ENCODE measurements at places on chromosomes 16 and 17.

DNA sequence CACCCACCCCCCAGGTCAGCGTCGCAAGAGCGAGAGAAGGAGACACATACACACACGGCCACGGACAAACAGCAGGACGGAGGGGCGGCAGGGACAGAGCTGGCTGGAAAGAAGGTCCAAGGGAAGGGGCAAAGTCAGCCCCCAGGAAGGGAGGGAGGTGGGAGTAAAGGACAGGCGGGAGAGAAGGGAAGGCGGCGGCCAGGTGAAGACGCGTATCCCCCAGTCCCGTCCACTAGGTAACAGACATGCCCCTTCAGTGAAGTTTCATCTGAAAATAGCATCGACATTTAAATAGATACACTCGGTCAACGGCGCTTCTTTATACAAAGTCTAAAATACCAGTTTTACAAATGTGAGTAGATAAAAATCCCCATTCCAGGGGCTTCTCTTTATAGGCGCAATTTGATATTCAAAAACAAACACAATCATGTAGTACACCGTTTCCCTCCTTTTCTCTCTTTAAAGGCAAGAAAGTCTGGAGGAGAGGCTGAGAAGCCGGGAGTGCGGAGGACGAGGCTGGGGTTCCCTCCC lies 4.5 kb downstream of the CBX8 start:
- DNase-seq = no peak

- DNase-seq = no peak
Measured at GRCh38 chr17:16943541-16944333, 28.2 kb downstream of the TNFRSF13B start.

DNA sequence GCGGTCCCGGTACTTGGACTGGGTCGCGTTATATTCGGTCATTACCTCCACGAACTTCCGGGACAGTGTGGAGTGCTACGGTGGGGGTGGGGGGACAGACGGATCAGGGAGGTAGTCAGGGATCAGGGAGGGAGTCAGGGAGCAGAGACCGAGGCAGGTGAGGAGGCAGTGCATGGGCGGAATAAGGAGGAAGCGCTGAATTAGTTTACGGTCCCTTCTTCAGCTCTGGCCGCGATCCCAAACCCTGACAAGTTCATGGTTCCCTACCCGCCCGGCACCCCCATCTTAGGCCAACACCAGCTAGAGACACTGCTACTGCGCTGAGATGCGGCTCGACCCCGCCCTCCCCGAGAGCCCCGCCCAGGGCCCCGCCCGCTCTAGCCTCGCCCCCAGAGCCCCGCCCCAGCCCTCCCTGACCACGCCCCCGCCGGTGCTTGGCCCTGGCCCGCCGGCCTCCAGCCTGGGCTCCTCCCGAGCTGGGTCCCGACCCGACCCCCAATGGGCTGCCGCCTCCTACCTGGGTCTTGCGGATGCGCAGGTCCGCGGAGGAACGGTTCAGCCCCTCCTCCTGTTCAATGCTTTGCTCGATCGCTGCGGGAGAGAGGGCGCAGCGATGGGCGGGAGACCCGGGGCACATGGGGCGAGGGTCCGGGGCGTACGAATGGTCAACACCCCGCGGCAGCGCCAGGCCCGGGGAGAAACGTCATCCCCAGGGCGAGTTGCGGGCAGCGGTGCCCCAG lies 12.1 kb downstream of the HSD3B7 start:
- DNase-seq = peak; percentile 80

- DNase-seq = no peak
Measured at GRCh38 chr16:5214466-5214865, 116.9 kb upstream of the EEF2KMT start.

- DNase-seq = no peak
Measured at GRCh38 chr16:4780235-4780634, 7.9 kb downstream of the SEPTIN12 start.

- no peak for DNase-seq
Measured at GRCh38 chr17:8968503-8968902, 3.0 kb upstream of the PIK3R5 start.

DNA sequence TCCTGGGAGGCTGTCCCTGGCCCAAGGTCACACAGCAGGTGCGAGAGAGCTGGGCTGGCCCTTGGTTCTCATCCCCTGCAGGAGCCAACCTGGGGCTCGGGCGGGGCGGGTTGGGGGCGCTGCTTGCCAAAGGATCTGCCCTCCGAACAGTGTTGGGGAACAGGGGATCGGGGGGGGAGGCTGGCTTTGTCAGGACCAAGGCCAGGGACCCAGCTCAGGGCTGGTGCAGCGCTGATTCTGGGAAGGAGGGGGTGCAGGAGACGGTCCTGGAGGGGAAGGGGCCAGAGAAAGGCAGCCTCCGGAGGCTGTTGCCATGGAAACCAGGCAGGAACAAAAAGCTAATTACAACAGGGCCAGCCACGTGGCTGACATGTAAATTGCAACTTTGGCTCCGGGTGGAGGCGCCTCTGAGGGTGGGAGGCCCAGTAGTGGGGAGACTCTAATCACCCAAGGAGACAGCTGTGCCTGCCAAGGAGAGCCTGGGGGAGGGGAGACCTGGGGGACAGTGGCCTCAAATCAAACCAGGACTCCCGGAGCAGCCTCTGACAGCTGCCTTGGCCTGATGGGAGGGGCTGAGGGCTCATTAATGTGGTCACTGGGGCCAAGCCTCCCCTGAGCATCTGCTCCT lies 1.3 kb downstream of the TUBB3 start:
- DNase-seq = peak; percentile 56

DNA sequence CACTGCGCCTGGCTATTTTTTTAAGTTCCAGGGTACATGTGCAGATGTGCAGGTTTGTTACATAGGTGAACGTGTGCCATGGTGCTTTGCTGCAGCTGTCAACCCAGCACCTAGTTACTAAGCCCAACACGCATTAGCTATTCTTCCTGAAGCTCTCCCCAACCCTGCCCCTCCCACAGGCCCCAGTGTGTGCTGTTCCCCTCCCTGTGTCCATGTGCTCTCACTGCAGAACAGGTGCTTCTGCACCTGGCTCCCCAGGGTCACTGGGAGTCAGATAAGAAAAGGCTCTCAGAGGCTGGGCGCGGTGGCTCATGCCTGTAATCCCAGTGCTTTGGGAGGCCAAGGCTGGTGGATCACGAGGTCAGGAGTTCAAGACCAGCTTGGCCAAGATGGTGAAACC lies 6.2 kb downstream of the HASPIN start:
- no peak for DNase-seq

DNA sequence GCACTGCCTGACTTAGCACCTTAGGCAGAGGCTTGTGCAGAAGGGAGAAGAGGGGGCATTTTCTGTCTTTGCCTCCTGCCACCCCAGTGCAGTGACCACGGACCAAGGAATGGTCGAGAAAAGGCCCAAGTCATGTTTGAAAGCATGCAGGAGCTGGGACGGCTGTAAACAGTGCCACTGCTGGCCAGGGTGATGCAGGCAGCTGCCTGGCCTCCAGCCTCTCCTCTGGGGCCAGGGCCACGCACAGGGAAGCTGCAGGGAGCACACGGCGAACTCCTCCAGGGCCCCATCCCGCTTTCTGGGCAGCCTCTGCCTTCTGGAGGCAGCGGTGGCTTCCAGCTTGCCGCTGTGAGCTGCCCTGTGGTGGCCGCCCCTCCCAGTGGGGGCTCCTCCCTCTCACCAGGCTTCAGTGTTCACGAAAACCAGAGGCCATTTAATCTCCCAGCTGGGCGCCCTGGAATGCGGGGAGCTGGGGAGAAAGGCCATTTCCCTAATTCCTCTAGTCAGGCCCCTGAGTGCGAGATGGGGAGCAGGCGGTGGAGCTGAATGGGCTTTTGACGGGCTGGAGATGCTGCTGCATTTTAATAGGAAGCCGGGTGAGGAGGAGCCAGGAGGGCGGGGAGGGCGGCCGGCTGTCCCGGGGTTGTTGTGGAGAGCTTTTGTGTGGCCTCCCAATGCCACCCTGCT lies 28.7 kb upstream of the DNAI2 start:
- DNase-seq = peak; percentile 30

GRCh38 chr16:57048095-57048494 lies 44.3 kb upstream of the CPNE2 start:
- DNase-seq = no peak

DNA sequence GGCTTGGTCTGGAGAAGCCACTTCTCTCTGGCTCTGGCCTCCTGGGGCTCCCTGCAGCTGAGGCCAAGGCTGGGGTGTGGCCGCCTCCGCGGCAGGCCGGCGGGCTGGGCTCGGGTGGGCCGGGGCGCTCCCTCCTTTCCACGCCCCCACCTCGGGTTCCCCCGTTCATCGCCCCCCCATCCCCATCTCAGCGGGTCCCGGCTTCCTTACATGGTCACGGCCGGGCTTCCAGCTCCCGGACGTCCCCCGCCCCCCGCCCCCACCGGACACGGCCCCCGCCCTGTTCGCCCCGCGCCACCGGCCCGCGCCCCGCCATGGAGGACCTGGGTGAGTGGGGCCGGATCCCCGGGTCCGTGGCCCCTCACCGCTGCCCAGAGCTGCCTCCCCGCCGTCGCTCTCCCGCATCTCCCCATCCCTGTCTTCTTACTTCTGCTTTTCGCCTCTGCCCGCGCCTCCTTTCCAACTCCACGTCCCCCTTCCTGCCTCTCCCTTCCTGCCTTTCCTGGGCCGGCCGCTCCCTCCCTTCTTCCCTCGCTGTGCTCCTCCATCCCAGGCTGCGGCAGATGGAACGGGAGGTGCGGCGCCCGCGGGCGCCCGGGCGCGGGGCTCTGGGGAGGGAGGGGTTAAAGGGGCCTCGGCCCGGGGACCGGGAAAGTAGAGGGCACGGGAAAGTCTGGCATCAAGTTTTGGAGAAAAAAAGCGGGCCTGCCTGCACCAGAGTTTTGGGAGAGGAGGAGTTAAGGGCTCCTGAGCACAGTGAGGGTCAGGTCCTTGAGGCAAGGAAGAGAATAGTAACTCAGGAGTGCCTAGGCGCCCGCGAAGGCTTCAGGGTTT lies at the start of gene TGFB1I1:
Gene TGFB1I1, plus strand, starts transcription at position 278 of the 834 bp plus-strand sequence. Its CDS starts 37 bp downstream, at position 315.
- peak; percentile 96 for DNase-seq

DNA sequence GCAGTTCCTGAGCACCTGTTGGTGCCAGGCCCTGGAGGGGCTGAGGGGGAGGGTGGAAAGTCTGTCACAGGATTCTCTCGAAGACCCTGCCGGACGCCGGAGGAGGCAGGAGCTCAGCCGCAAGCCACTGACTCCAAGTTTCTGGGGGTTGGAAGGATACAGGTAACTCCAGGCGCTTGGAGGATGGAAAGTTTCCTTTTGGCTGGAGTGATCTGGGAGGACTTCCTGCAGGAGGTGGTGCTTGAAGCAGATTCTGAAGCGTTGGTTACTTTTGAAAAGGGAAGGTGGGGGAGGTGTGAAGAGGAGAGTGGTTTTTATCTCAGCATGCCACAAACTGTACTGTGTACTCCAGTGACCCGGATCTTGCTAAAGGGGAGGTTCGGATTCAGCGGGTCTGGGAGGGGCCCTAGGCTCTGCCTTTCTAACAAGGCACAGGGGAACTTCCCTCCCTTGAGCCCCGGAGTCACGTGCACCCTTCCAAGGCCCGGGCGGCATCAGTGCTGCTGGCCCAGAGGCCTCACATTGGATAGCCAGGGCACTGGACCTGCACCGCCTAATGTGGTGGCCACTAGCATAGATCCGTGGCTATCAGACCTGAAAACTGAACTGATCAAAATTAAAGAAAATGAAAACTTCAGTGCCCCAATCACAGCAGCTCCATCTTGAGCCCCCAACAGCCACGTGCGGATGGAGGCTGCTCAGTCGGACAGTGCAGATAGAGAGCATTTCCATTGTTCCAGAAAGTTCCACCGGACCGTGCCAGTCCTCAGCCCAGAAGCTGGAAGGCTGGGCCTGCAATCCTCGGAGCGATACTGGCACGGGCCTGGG lies 42.2 kb upstream of the GSE1 start:
- no peak for DNase-seq

GRCh38 chr16:51971184-51971583 lies 575.8 kb downstream of the TOX3 start:
- DNase-seq = peak; percentile 4

DNA sequence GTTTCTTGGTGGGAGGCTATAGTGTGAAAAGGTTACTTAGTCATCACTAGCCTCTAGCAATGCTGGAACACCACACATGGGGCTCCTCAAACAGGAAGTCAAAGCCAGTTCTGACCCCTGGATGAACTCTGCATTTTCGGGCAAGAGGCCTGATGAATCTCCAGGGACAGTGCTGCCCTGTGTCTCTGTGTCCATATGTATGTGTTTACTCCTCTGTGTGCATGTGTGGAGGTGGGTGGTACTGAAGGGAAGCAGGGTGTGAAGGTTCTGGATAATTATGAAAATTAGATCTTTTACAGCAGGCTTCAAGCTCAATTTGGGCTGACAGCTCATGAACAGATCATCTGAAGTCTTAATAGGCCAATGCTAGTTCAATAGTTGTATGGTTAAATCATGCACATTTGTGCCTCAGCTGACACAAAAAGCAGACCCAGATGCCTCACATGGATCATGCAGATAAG lies 133.6 kb downstream of the SNX11 start:
- peak; percentile 74 for DNase-seq

- no peak for DNase-seq
Measured at GRCh38 chr16:78081341-78081740, 18.1 kb upstream of the WWOX start.

DNA sequence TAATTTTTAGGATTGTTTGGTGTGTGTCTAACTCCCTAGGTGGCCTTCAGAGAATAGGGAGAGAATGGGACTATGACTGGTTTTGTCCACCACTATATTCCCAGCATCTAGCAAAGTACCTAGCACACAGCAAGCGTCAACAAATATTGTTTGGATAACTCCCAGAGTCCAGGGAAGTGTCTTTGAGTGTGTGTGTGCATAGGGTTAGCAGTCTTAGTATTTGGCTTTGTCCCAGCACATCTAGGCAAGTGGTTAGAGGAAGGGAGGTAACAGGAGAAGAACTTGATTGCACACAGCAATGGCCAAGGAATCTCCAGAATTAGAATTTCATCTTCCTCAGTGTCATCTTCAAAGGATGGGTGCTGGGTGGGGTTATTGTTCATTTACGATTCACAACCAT lies 385.4 kb upstream of the CDH5 start:
- no peak for DNase-seq

DNA sequence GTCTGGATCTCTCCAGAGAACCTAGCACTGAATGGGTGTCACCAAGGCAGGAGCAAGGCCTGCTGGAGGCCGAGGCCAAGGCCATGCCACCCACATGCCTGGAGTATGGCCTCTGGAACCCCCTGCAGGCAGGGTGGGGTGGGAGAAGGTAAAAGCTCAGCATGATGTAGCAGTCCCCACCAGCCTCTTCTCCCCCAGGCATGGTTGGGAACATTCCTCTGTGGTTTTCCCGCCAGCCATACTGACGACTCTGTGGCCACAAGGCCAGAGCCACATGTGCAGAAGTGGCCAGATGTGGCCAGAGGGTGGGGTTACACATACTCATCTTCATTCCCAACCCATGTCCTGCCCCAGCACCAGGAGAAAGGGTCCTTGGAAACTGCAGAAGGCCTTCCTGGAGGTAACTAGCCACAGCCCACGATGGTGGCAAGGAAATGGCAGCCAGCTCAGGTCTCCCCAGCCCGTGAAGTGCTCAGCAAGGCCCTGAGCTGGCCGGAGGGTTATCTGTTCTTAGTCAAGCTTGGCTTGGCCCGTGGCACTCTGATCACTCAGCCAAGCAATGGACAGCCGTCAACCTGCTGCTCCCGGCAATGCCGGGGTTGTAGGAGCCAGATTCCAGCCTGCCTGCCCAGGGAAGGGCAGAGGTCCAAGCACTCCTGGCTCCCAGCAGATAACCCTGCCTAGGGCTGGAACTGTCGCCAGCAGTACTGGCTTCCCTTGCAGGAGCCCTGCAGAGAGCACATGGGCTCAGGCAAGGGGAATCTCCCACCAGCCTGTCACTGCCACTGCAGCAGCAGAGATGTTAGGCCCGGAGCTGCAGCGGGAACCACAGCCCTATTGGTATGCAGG lies 26.1 kb downstream of the HDAC5 start:
- peak; percentile 90 for DNase-seq
